HS-5 (cell line): ENCODE measurements at places on chromosomes 1 and 21.

GRCh38 chr1:160116283-160117147, 956 bp downstream of the ATP1A2 start:
- DNase-seq: no peak

GRCh38 chr1:77104672-77105071, 114.6 kb downstream of the PIGK start:
- no peak for DNase-seq

GRCh38 chr1:111648806-111649205, 29.2 kb downstream of the RAP1A start:
- no peak for DNase-seq

- DNase-seq: no peak
Observed at GRCh38 chr1:145720878-145721671, 1.8 kb downstream of the CD160 start.
